ENCODE measurements at places on chromosomes 12 and 14. TPM values are rescaled to one million over a fixed set of nuclear protein-coding genes. Genes with fewer than 3 reads are reported as not detected.

The LETMD1 gene
- 57.1 TPM for polyA plus RNA-seq

The PKP2 gene
- 0.04 TPM for polyA plus RNA-seq

The CELA1 gene
- not detected for polyA plus RNA-seq

The FOS gene
- polyA plus RNA-seq, result 57.8 TPM

The COCH gene
- polyA plus RNA-seq, result 0.18 TPM

The AKAP6 gene
- polyA plus RNA-seq, result 22.9 TPM

The INSM2 gene
- polyA plus RNA-seq, result not detected

The SMCO2 gene
- 0.09 TPM for polyA plus RNA-seq

The PTCSC3 gene
- not detected for polyA plus RNA-seq

The EID3 gene
- 2.5 TPM for polyA plus RNA-seq

The FGF23 gene
- polyA plus RNA-seq, result not detected

The KRT1 gene
- polyA plus RNA-seq, result not detected

The EGLN3 gene
- 0.47 TPM for polyA plus RNA-seq

The CLSTN3 gene
- 19.2 TPM for polyA plus RNA-seq

The SYNDIG1L gene
- not detected for polyA plus RNA-seq

The SERPINA10 gene
- polyA plus RNA-seq, result not detected

The PMCH gene
- polyA plus RNA-seq, result not detected

The RPL10L gene
- polyA plus RNA-seq, result not detected

The SLCO1B1 gene
- not detected for polyA plus RNA-seq

The IAPP gene
- not detected for polyA plus RNA-seq

The IKBIP gene
- polyA plus RNA-seq, result 30.2 TPM

The C12orf54 gene
- not detected for polyA plus RNA-seq

The CLEC2A gene
- not detected for polyA plus RNA-seq

The CACNA2D4 gene
- polyA plus RNA-seq, result 0.39 TPM

The USP15 gene
- polyA plus RNA-seq, result 44.3 TPM

The NINJ2 gene
- polyA plus RNA-seq, result 0.32 TPM

The NUAK1 gene
- 37.0 TPM for polyA plus RNA-seq

The TGM1 gene
- 0.97 TPM for polyA plus RNA-seq

The KRT86 gene
- 1.5 TPM for polyA plus RNA-seq

The SOAT2 gene
- 0.34 TPM for polyA plus RNA-seq

The SERPINA5 gene
- polyA plus RNA-seq, result 0.12 TPM

The RNASE2 gene
- not detected for polyA plus RNA-seq

The KRT82 gene
- not detected for polyA plus RNA-seq

The CCDC175 gene
- not detected for polyA plus RNA-seq

The P2RX2 gene
- not detected for polyA plus RNA-seq

The CYP27B1 gene
- 0.76 TPM for polyA plus RNA-seq

The PLEK2 gene
- 3.1 TPM for polyA plus RNA-seq

The ACOT4 gene
- 0.67 TPM for polyA plus RNA-seq

The RTN1 gene
- polyA plus RNA-seq, result 0.36 TPM

The NKX2-1 gene
- polyA plus RNA-seq, result not detected

The ADGRD1 gene
- 40.1 TPM for polyA plus RNA-seq

The RNASE4 gene
- polyA plus RNA-seq, result 42.4 TPM

The SRRM4 gene
- polyA plus RNA-seq, result not detected

The LLPH gene
- 4.0 TPM for polyA plus RNA-seq

The TMEM121 gene
- 4.6 TPM for polyA plus RNA-seq

The SCN8A gene
- 22.8 TPM for polyA plus RNA-seq

The RFLNA gene
- polyA plus RNA-seq, result 0.05 TPM

The PTPRO gene
- polyA plus RNA-seq, result 0.60 TPM

The POMT2 gene
- polyA plus RNA-seq, result 23.3 TPM

The RFX4 gene
- polyA plus RNA-seq, result not detected

The VWF gene
- polyA plus RNA-seq, result 0.06 TPM

The AQP2 gene
- not detected for polyA plus RNA-seq

Data from BJ (cell line).